ENCODE measurements at places on chromosomes 5 and 9.

GRCh38 chr5:169126481-169127021 is 174.4 kb downstream of the SLIT3 start:
- no peak for DNase-seq

DNA sequence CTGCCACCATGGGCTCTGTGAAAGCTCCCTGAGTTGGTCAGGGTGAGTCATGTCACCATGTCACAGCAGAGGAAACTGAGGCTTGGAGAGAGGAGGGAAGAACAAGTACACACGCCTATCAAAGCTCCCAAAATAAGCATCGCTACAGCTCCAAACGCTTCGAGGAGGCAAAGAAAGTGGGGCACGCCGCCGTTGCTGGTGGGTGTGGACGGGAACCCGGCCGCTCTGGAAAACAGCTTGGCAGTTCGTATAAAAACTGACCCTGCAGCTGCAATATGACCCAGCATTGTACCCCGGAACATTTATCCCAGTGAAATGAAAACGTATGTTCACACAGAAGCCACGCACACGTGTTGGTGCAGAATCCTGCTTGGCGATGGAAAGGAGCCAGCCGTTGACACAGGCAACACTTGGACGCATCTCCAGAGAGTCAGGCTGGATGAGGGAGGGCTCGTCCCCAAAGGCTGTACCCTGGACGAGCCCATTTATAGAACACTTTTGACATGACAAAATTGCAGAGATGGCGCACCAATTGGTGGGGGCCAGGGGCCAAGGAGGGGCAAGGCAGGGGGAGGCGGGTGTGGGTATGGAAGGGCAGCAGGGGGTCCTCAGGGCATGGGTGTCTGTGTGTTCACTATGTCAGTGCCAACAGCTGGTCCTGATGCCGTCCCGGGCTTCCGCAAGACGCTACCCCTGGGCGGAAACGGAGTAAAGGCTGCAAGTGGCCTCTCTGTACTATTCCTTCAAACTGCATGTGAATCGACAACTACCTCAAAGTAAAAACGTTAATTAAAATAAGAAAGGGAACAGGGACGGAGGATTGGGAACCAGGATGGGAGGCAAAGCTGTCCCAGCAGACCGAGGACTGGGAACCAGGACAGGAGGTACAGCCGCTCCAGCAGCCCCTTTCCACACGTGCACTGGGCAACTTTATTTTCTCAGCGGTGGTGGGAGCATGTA is 173.0 kb downstream of the OLFM1 start:
- no peak for DNase-seq

DNA sequence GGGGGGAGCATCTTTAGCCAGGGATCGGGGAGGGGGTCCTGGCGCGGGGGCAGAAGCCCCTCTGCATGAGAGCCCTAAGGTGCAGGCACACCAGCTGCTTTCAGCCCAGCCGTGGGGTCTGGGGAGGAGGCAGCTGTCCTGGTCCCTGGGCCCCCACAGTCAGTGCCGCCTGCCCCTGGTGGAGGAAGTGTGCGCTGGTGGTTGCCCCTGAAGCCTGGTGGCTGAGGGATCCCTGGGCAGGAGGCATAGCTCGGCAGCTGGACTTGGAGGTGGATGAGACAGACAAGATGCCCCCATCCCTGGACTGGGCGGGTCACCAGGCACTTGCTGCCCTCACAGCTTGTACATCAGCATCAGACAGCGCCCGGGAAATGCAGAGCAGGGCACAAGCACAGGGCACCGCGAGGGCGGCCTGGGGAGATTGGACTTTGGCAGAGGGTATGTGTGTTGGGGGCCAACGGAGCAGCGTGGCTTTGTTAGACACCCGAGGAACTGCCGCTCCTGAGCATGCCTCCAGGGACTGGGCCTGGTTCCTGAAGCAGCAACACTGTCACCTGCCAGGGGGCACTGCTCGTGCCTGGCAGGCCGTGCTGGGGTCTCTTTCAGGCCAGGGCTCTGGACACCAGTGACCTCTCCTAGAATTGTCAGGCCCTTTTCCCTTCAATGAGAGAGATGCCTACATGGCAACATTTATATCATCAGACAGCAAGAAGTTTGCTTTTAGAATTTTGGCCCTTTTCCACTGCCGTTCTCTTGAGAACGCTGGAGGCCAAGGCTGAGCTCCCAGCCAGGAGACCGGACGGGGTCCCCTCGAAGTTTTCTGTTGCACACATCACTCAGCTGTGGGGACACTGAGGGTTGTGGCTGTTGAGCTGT is 41.9 kb upstream of the CTSL start:
- DNase-seq, result no peak

DNA sequence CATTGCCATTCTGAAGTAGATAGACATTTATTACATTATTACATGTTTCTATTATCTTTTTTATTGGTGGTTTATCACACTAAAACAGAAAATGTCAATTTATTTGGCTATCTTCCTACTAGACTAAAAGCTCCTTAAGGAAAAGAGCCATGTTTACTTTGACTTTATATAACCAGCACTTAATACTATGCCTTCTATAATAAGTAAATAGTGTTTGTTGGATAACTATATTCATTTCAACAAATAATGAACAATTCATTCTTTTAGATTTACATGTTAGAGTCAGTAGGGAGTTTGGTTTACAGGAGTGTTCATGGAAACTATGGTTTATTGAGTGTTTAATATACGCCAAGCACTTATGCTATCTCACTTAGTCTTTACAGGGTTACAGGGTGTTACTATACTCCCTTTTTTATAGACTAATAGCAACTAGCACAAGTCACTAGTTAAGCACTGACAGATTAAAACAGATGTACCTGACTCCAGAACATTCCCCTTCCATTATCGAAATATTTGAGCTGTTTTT is 7.3 kb downstream of the PPIP5K2 start:
- no peak for DNase-seq

DNA sequence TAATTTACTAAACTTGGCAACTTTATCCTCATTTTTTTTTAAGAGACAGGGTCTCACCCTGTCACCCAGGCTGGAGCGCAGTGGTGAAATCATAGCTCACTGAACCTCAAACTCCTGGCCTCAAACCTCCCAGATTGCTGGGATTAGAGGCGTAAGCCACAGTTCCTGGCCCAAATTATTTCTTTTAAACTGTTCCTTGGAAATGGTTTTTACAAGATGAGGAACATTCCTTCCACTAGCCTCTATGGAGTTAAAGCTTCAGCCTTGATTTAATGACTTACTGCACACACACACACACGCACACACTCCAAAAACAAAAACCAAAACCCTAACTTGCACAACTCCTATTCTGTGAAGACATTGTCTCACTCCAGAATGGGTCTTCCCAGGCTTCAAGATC is 77.2 kb upstream of the TARS1 start:
- DNase-seq, result no peak

- no peak for DNase-seq
These were observed 84.4 kb upstream of the HSPA9 start for GRCh38 chr5:138659561-138659960.

- no peak for DNase-seq
These were observed 100.1 kb downstream of the CACNA1B start for GRCh38 chr9:137977571-137978261.

GRCh38 chr5:32522429-32523143 is 62.8 kb upstream of the SUB1 start:
- peak; percentile 37 for DNase-seq

DNA sequence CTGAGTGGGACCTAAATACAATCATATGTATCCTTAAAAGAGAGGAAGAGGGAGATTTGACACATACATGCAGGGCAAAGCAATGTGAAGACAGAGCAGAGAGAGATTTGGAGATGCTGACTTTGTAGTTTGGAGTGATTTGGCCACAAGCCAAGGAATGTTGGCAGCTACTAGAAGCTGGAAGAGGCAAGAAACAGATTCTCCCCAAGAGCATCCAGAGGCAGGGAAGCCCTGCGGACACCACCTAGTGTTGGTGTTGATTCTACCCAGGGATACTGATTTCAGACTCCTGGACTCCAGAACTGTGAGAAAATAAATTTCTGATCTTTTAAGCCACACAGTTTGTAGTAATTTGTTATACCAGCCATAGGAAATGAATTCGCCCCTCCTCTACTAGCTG is 64.9 kb upstream of the OSMR start:
- no peak for DNase-seq

DNA sequence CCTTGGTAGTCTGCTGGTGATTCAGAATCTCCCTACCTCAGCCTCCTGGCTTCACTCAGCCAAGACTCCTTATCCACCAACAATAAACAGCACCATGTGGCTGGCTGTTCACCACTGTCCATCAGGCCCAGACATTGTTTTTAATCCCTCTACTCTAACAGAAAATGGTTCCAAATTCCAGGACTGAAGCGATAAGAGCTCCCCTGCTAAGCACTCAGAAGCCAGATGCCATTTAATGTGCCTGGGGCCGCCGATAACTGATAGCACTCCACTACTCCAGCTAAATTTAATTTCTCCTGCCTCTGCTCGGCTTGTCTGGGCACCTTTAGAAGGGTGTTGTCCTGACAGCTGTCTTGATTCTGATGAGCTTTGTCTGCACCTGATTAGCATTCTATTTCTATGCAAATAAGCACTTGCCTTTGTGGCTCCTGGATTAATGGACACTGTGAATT is 47.1 kb downstream of the ZNF622 start:
- no peak for DNase-seq

- no peak for DNase-seq
These were observed 11.0 kb upstream of the FAM81B start for GRCh38 chr5:95380103-95380628.
